ENCODE measurements at places on chromosomes 12 and 14. TPM values are rescaled to one million over a fixed set of nuclear protein-coding genes. Genes with fewer than 3 reads are reported as not detected.
A peak's percentile ranks its signal among the peaks of the same experiment; 100 is the strongest.

GRCh38 chr12:67364228-67364627, 95.1 kb downstream of the CAND1 start:
- no peak overlapping the region for H3K4me3 ChIP-seq
- DNase-seq: no peak
- H3K4me1 ChIP-seq: peaks cover 5% of the 10 kb centered on the region

- no peaks in the 10 kb centered on the region for H3K36me3 ChIP-seq
- H3K4me1 ChIP-seq: no peaks in the 10 kb centered on the region
- no peak overlapping the region for H3K27ac ChIP-seq
- no peak for DNase-seq
- no peak overlapping the region for H3K4me3 ChIP-seq
- no peaks in the 10 kb centered on the region for H3K27me3 ChIP-seq
Observed at GRCh38 chr12:33245434-33245833, 194.2 kb downstream of the SYT10 start.

Gene WNT1
- not detected for total RNA-seq

Gene PTGER2
- not detected for total RNA-seq

- H3K4me3 ChIP-seq: peak overlapping the region; percentile 67
- no peak overlapping the region for H3K27ac ChIP-seq
- peaks cover 4% of the 10 kb centered on the region for H3K36me3 ChIP-seq
- H3K4me1 ChIP-seq: peaks cover 7% of the 10 kb centered on the region
- DNase-seq: peak; percentile 72
- H3K27me3 ChIP-seq: peaks cover 10% of the 10 kb centered on the region
Observed at GRCh38 chr12:52036587-52037171, 14.6 kb upstream of the NR4A1 start.

DNA sequence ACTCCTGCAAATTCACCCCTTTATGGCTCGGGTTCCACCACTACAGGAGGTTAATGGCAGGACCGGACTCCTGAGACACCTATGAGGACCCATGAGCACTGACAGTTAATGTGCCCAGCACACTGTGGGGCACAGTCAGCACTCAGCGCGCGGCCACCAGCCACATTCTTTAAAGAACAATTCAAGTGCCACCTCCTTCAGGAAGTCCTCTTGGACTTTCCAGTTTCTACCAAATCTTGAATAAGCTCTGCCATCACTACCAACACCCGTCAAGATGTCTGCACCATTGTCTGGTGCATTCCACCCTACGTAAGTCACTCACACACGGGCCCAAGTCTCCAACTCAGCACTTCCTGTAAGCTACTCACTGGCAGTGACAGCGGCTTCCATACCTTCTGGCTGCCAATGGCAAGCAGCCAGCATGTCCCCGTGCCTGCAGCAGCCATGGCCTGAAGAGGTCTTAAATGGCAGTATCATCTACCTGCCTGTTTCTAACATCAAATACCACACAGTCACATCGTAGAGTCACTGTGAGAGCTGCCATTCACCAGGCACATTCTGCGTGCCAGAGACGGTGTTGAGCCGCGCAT, 48.5 kb downstream of the CDC42BPB start:
- H3K4me1 ChIP-seq: no peaks in the 10 kb centered on the region
- peaks cover 3% of the 10 kb centered on the region for H3K27me3 ChIP-seq
- H3K36me3 ChIP-seq: peaks cover 8% of the 10 kb centered on the region

Gene PELI2
- 158 TPM for total RNA-seq

DNA sequence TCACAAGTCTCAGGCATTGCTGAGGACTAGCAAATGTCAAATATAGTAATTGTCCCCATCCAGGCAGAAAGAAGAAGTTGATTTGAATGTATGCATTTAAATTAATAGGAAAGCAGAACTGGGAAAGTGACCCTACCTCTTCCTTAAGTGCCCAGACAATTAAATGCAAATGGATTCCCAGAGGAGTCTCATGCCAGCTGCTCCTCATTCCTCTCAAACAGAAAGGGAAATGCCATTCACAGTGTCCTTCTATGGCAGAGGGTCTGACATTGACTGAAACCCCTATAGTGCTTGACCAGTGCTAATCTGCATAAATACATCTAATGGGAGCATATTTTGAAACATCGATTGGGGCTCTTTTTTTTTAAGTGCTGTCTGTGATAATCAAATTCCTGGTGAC, 292.4 kb upstream of the SEL1L start:
- peaks cover 29% of the 10 kb centered on the region for H3K4me1 ChIP-seq
- peaks cover 4% of the 10 kb centered on the region for H3K27me3 ChIP-seq
- no peak overlapping the region for H3K4me3 ChIP-seq
- DNase-seq: peak; percentile 63

DNA sequence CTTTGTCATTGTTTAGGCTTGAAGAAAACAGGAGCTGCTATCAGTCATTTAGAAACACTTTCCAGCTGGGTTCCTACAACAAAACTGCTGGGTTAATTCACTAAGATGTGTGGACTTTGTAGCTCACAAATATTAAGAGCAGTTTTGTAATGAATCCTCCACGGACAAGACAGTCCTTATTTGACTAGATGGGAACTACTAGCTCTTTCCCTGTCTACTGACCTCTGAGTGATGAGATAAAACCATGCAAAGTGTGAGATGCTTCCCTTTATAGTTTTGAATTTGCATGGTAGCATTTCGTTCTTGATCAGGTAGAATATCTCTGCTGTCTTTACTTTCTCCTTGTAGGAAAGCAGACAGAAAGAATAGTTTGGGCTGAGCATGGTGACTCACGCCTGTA, 72.9 kb upstream of the STXBP6 start:
- no peak overlapping the region for H3K27ac ChIP-seq
- H3K4me1 ChIP-seq: no peaks in the 10 kb centered on the region
- no peak for DNase-seq
- no peaks in the 10 kb centered on the region for H3K36me3 ChIP-seq
- no peaks in the 10 kb centered on the region for H3K27me3 ChIP-seq
- H3K4me3 ChIP-seq: no peak overlapping the region

GRCh38 chr14:92527721-92528120, 14.1 kb downstream of the RIN3 start:
- no peaks in the 10 kb centered on the region for H3K36me3 ChIP-seq
- no peaks in the 10 kb centered on the region for H3K27me3 ChIP-seq
- H3K27ac ChIP-seq: no peak overlapping the region
- H3K4me3 ChIP-seq: no peak overlapping the region

DNA sequence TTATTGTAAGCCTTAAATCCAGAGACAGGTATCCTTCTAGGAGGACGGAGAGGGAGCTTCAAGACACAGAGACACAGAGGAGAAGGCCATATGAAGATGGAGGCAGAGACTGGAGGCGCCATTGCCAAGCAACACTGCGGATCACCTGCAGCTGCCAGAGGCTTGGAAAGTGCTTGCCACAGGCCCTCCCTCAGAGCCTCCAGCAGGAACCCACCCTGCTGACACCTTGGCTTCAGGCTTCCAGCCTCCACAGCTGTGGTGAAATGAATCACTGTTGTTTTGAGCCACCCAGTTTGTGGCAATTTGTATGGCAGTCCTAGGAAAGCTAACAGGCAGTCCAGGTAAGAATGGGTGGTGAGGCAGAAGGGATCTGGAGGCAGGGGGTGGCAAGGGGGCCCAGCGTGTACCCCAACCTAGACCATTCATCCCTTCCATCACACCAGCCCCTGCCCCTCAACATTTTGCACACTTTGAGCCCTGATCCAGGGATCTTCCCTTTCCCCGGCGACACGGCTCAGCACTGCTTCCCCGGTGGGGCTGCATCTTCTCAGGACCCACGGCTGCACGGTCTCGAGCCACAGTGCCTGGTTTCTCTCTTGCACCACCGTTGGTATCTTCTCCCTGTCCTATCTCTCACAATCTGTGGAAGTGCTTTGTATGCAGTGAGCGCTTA, 22.3 kb upstream of the BCDIN3D start:
- H3K4me3 ChIP-seq: no peak overlapping the region
- H3K27ac ChIP-seq: no peak overlapping the region
- peaks cover 33% of the 10 kb centered on the region for H3K4me1 ChIP-seq
- DNase-seq: no peak
- H3K27me3 ChIP-seq: peaks cover 2% of the 10 kb centered on the region
- H3K36me3 ChIP-seq: peaks cover 4% of the 10 kb centered on the region

- H3K4me1 ChIP-seq: no peaks in the 10 kb centered on the region
- no peak for DNase-seq
- H3K4me3 ChIP-seq: no peak overlapping the region
- no peaks in the 10 kb centered on the region for H3K36me3 ChIP-seq
- no peaks in the 10 kb centered on the region for H3K27me3 ChIP-seq
Observed at GRCh38 chr14:69101331-69101826, 51.5 kb downstream of the DCAF5 start.

Gene TMEM179
- 28.8 TPM for total RNA-seq

GRCh38 chr12:45475594-45475993, 253.9 kb upstream of the ARID2 start:
- H3K36me3 ChIP-seq: peaks cover 4% of the 10 kb centered on the region
- no peaks in the 10 kb centered on the region for H3K27me3 ChIP-seq
- no peak for DNase-seq
- H3K4me3 ChIP-seq: no peak overlapping the region
- H3K4me1 ChIP-seq: peaks cover 2% of the 10 kb centered on the region
- H3K27ac ChIP-seq: no peak overlapping the region

Gene SYNDIG1L
- 1.5 TPM for total RNA-seq

GRCh38 chr12:29544428-29545101, 47.1 kb upstream of the OVCH1 start:
- H3K27me3 ChIP-seq: no peaks in the 10 kb centered on the region
- H3K4me1 ChIP-seq: no peaks in the 10 kb centered on the region
- DNase-seq: no peak
- H3K27ac ChIP-seq: no peak overlapping the region
